ENCODE measurements at places on chromosomes 6 and 20. TPM values are rescaled to one million over a fixed set of nuclear protein-coding genes. Genes with fewer than 3 reads are reported as not detected.

DNA sequence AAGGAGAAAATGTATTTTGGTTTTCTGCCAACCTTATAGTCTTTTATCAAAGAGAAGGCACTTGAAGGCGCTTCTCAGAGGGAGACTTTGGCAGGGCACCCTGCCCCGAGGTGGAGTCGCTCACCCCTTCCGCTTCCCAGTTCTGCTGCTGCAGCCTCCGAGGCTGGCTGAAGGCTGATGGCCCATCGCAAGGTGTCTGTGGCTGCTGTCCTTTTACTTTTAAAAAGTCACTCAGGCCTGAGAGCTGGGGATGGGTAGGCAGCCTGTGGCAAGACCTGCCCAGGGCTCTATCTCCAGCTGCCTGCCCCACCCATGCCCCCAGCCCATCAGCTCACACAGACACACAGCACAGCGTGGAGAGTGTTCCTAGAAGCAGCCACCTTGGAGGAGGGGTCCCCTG, 206.6 kb upstream of the CST7 start:
- no peak for DNase-seq

DNA sequence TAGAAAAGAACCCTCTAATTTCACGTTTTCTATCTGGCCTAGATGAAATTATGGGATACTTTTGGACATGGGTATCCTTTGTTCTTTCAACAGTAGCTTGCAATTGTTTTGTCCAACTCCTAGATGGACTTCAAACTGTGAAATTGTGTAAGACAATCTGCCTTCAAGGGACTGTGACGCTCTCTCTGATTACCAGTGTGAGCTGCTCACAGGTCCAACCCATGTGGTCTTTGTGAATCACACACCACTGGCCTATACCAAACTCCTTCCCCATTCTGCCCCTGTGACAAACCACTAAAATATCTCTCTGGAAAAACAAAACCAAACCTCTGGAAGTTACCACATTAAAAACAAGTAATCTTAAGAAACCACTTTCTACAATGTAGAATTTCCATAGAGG, 59.5 kb downstream of the NINL start:
- no peak for DNase-seq

The MYLK2 gene
- not detected for total RNA-seq

DNA sequence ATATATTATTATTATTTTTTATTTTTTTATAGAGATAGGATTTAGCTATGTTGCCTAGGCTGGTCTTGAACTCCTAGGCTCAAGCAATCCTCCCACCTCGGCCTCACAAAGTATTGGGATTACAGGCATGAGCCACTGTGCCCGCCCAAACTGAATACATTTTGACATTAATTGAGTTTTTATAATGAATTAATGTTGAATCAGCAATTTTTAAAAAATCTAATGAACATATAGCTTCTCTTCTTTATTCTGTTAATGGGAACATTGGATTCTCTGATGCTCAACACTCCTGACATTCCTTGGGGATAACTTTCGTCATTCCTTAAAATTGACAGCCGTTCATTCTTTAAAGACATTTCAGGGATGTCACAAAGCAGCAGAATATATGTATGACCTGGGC, 52.4 kb downstream of the ANKS1A start:
- DNase-seq, result no peak

GRCh38 chr6:35048631-35049083, 92.5 kb downstream of the TCP11 start:
- DNase-seq, result peak; percentile 56

The NOX3 gene
- total RNA-seq, result not detected

DNA sequence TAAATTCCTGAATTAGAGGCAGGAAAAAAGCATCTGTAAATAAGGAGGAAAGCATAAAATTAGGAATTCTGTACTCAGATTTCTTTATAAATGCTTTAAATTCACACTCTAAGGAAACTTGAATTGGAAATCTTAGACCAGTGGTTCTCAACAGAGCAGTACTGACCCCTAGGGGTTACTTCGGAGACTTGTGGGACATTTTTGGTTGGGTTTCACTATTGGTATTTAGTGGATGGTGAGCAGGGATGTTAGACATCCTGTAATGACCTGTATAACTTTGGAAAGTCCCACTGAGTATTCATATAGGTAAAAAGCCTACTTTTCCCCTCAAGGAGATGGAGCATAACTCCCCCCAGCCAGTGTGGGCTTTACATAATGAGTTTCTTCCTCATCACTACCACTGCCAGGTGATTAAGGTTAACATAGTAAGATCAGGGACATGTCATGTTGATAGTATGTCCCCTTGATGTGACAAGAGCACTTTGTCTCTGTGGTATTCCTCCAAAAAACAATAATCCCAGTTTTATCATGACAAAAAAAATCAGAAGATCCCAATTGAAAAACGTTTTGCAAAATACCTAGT, 31.0 kb downstream of the GLO1 start:
- DNase-seq, result peak; percentile 82

The EPB41L1 gene
- total RNA-seq, result 33.1 TPM

- DNase-seq, result no peak
Observed at GRCh38 chr6:55397986-55398385, 70.7 kb downstream of the GFRAL start.

The TAAR6 gene
- not detected for total RNA-seq

DNA sequence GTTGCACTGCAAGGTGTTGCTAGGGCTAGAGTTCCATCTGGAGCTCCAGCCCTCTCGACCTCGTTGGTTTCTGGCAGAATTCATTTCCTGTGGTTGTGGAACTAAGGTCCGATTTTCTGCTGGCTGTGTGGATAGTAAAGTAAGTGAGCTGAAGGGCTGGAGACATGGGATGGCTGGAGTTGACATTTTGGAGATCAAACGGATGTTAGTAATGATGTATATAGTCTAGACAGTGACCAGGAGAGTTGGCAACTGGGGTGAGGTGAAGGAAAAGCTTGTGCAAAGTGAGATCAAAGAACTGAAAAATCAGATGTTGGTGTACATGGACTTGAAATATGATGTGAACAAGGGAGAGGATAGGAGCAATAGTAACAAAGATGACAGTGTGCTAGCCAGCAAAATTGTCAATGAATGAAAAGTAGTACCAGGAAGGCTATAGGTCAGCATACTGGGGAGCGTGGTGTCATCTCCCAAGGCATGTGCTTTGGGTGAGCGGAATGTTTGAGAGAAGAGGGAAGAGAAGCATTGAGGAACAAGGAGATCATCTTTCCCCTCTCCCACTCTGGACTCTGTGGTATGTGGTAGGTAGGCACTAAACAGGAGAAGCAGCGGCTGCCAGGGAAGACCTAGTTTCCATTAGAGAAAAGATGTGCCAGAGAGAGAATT, 7.8 kb downstream of the QRSL1 start:
- no peak for DNase-seq

The ASXL1 gene
- 33.0 TPM for total RNA-seq

The ATP6V1G2 gene
- total RNA-seq, result 1.6 TPM

DNA sequence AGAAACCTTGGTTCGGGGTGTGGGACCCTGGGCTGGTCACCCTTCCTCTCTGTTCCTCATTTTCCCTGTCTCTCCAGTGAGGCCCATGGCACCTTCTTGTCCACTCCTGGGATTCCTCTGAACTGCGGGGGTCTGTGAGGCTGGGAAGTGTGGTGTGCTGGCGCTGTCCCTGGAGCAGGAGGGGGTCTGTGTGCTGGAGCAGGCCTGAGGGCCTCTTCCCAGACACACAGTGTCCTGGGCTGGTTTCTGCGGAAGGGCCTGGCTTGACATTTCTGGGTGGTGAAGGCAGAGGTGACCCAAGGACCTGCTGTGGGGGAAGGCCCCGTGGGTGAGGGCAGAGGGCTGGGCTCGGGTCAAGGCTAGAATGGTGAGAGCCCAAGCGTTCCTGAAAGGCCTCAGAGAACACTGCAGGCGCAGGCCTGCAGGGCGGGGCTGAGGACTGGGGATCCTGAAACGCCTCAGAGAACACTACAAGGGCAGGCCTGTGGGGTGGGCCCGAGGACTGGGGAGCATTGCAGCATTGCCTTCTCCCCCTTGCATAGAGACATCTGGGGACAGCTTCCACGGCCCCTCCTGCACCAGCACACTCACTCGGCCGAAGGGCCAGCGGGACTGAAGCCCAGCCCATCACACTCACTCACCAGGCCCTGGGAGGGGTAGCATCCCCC, 10.6 kb upstream of the BAK1 start:
- no peak for DNase-seq

The TSHZ2 gene
- total RNA-seq, result 0.49 TPM

DNA sequence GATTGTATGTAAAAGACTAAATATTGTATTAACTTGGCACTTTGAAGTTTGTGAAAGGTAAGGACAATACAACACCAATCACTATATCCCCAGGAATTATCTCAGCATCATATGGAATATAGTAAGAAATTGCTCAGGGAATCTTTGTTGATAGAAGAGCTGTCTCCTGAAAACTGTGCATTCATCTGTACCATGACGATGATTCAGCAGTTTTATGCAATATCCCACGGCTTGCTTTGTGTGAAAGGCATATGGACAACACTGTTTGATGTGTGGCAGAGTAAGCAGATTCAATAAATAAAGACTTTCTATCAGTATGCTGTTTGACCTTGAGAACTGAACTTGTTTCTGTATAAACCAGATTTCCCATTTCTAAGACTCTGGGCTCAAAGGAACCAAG, 147.5 kb upstream of the PLN start:
- DNase-seq, result no peak

DNA sequence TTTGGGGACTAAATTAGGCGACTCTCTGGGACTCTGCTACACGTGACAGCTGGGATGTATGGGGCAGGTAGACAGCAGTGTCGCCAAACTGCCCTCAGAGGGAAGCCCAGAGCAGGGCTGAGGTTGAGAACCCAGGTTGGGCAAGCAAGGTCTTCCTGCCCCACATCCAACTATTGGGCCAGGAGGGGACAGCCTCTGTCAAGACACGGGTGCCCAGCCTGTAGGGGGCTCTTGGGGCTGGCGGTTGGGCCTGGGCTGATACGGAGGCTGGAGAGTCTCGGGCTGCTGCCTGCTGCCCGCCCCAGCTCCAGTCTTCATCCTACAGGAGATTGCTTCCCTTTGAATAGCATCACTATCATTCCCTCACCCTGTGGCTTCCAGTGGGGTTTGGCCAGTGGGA, 33.3 kb downstream of the CPNE5 start:
- peak; percentile 59 for DNase-seq

- DNase-seq, result no peak
Observed at GRCh38 chr20:2228926-2229325, 66.9 kb upstream of the TGM3 start.

GRCh38 chr6:108562503-108562993, 1.8 kb downstream of the FOXO3 start:
- DNase-seq, result peak; percentile 94

DNA sequence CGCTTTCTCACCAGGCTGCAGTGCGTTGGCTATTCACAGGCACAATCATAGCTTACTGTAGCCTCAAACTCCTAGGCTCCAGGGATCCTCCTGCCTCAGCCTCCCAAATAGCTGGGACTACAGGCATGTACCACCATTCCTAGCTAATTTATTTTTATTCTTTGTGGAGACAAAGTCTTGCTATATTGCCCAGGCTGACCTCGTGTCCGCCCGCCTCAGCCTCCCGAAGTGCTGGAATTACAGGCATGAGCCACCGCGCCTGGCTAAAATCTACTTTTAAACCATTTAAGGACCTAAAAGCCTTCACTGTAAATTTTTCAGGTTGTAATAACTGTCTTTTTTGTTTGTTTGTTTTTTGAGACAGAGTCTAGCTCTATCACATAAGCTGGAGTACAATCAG, 15.2 kb downstream of the SAMHD1 start:
- no peak for DNase-seq

DNA sequence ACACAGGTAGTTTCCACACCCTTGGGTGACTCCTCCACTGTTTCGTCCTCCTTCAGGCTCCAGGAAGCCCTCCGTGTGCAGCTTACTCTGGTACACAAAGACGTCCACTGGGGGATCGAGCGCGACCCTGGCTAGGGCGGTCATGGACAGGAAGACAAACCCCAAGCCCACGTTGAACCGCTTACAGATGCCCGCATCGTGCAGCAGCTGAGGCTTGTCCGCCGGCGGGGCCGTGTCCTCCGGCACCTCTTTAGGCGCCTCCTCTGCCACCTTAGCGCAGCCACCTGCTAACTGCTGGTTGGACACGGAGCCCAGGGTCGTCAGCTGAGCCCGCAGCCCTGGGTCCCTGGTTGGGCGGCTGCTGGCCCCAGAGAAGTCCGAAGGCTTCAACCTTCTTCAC, 309.0 kb upstream of the BTBD3 start:
- DNase-seq, result no peak

- DNase-seq, result no peak
Observed at GRCh38 chr20:44849703-44850102, 35.8 kb upstream of the YWHAB start.

The CRIP3 gene
- total RNA-seq, result 18.8 TPM

The AIF1 gene
- total RNA-seq, result 6.2 TPM

The PMEPA1 gene
- total RNA-seq, result 8.9 TPM

- DNase-seq, result no peak
Observed at GRCh38 chr20:472889-473292, 10.6 kb upstream of the TBC1D20 start.

The SIGLEC1 gene
- not detected for total RNA-seq

The CEP85L gene
- total RNA-seq, result 13.4 TPM

The FAXC gene
- total RNA-seq, result 10.5 TPM

GRCh38 chr20:63344616-63345327, 16.4 kb downstream of the CHRNA4 start:
- no peak for DNase-seq

DNA sequence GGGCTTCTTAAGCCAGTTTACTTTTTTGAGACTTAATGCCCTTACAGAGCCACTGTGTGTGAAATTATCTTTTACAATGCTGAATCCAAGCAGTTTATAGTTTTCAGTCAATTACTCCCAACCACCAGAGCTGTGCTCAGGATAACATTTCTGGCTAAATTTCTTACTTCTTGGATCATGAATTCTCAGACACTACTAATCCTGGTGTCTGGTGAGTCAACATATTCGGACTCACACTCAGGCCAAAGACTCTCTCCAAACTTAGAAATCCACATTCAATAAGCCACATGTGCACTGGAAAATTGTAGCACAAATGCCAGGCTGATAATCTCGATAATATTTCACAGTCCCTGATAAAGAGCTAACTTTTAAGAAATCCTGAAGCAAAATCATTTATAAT, 49.0 kb downstream of the PTPRT start:
- DNase-seq, result no peak

DNA sequence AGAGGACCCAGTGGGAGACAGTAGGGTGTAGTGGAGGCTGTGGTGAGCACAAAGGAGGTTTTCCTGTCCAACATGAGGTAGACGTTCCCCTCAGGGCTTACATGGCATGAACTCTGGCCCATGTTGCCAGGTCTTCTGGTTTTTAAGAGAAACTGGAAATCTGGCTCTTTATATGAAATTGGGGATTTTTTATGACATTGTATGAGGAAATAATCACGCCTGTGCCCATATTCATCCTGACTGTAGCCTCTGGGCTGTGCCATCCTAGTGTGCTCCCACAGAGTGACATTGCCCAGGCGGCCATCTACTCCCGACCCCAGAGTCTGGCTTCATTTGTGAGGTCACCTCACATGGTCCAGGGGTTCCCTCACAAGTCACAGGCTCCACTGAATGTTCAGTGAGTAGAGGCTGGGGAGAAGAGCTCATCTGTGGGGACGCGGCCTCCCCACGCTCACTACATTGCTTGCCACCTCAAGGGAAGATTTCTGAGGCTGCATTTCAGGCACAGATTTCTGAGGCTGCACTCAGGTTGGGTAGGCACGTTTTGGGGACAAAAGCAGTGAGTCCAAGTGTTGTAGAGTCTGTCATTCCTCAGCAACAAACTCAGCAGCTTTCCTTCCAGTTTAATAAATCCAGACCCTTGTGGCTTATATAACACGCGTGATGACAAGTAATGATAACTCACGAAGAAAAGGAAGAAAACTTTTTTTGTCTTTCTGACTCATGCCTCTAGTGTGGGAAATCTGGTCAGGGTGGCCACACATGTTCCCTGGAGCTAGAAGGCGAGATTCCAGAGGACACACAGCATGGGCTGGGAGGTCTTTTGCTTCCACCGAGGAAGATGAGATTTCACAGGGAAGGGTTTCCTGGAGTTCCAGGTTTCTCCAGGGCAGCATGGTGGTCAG, 41.7 kb downstream of the SLC24A3 start:
- no peak for DNase-seq

All from GM23338 (cell line).